Left forelimb (tissue), 1 donor: ENCODE measurements at places on chromosomes 7 and 10.

DNA sequence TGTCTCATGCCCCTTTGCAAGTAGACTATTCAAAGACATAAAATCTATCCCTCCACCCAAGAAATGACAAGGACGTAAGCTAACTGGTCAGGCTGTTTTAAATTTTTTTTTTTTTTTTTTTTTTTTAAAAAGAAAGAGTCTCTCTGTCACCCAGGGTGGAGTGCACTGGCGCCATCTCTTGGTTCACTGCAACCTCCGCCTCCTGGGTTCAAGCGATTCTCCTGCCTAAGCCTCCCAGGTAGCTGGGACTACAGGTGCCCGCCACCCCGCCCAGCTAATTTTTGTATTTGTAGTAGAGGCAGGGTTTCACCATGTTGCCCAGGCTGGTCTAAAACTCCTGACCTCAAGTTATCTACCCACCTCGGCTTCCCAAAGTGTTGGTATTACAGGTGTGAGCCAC, 11.2 kb downstream of the TRA2A start:
- DNase-seq, result no peak

DNA sequence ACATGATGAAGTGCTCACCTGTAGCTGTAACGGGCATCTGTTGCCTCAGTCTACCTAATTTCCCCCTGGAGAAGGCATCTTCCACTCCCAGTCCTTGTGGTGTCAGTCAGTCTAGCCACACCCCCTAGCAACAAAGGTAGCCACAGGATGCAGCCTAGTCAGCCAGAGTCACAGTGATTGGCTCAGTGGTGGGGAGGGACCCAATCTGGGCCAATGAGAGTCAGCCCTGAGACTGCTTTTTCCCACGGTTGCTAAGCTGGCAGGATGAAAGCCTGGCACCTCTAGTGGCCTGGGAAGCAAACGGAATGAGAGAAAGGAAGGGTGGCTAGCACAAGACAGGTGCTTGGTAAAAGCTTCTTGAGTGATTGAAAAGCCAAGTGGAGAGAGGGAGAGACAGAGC, 118.6 kb downstream of the SH3PXD2A start:
- no peak for DNase-seq

DNA sequence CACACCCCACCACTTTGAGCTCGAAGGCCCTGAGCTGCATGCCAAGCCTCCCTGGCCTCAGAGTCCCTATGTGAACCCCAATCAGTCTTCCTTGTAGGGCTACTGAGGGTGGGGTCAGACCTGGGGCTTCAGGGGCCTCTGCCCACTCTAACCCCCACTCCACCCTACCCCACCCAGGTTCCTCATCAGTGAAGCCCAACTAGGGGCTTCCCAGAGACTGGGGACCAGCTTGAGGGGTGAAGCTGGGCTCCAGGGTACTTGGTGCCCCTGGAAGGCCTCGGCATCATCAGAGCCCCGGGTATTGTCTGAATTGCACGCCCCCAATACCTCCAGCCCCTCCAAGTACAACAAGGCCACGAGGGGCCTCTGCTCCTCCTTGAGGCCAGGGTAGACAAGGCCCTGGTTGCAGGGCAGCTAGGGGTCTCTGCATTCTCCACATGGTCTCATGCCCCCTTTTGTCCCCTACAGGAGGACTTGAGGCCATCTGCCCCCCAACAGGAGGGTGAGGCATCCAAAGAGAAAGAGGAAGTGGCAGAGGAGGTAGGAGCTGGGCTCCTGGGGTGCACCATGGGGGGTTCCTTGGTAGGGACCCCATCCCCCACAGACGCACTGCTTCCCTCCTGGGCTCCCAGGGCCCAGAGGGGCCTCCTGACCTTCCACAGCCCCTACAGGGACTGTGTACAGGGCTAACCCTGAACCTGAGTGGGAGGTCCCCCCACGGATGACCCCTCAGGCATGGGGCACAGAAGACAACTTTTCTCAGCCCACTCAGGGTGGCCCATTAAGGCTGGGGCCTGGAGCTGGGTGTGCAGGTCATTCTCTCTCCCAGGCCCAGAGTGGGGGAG, 4.0 kb downstream of the SNCG start:
- DNase-seq, result peak; percentile 41

GRCh38 chr7:50595491-50596102, 30.4 kb upstream of the DDC start:
- no peak for DNase-seq

DNA sequence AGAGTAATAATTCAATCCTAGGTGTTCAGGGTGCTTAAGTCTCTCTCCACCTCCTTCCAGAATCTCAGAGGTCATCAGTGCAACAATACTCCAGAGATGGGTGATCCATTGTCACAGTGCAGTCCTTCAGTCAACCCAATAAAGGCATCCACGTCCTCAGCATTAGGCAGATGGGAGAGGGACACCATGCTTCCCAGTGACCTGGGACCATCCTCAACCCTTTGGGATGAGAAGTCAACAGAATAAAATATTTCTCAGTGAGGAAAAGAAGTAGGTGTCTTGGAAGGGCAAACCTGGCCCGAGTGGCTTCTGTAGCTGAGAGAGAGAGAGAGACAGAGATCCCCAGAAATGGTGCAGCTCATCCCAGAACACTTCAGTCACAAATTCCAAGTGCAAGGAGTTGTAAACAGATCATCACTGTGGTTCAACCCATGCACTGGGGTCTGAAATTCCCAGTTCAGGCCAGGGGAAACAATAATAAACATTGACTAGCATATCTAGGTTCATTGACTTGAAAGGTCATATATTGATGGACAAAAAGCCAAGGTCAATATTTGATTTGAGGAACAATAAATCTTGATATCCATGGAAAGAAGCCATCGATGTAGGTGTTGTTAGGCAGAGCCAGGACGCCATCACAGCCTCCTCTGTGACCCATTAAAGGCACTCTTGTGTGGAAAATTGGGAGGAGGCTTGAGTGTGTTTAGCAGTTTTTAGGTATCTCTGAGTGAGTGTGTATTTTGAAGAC, 256.0 kb upstream of the ZMIZ1 start:
- DNase-seq, result no peak

- DNase-seq, result peak; percentile 87
Observed at GRCh38 chr7:107579885-107580715, at the start of gene BCAP29. Gene BCAP29 (plus strand): TSS chr7:107580246. CDS start chr7:107580773, 527 bp downstream.

- DNase-seq, result no peak
Observed at GRCh38 chr7:107048783-107049418, 4.4 kb downstream of the PRKAR2B start.

GRCh38 chr7:25758559-25758958, 393.4 kb upstream of the NFE2L3 start:
- DNase-seq, result no peak

- DNase-seq, result no peak
Observed at GRCh38 chr7:31059551-31059950, 7.4 kb downstream of the ADCYAP1R1 start.

DNA sequence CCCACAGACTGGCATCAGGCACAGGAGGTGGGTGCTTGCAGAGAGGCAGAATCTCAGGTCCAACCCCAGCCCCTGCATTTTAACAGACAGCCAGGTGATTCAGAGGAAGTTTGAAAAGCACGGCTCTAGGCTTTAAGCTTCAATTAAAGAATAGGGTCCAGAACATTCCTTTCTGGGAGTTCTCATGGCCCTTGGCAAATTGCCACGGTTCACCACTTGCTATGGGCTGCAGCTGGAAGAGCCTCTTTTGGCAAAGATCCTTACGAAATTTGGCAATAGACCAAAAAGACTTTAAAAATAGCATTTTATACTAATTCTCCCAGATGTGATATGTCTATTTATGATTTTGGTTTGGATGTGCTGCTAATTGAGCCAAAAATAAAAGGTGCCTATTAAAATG, 148.1 kb downstream of the ITGA8 start:
- DNase-seq, result no peak

DNA sequence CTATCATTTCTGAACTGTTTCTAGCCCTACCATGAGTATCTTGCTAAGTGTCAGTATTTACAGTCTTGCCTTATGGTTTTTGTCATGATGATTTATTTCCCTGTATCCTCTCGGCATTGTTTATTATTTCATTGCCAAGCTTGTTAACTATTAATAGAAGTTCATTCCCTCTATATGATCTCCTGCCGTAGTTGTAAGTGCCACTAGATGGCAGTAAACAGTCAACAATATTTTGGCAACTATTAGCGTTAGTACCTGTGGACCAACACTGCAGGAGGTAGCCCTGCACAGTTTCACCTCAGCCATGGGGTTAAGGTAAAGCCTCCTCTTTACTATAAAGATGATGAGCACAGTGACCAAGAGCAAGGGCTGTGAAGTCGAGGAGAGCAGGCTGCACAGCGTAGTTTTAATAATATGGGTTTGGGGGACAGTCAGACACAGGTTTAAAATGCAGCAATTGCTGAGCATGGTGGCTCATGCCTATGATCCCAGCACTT, 26.1 kb upstream of the CCNJ start:
- no peak for DNase-seq

DNA sequence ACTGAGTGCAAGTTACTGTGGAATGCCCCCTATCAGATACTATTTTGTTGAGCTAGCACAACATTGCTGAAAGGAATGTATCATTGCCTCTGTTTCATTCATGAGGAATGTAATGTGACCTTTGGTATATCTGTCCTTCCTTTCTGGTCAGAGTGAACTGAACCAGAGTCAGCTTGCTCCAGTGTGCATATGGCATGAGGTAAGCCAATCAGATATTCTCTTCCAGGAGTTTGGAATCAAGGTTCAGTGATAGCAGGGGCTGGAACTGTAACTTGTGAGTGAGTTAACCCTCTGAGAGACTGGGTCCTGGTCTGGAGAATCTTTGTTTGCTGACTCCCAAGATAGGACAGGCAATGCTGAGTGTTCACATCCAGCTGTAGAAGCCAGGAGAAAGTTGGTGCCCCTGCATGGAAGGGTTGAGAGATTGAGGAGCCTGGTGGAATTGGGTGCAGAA, 45.3 kb upstream of the OSBPL3 start:
- no peak for DNase-seq

DNA sequence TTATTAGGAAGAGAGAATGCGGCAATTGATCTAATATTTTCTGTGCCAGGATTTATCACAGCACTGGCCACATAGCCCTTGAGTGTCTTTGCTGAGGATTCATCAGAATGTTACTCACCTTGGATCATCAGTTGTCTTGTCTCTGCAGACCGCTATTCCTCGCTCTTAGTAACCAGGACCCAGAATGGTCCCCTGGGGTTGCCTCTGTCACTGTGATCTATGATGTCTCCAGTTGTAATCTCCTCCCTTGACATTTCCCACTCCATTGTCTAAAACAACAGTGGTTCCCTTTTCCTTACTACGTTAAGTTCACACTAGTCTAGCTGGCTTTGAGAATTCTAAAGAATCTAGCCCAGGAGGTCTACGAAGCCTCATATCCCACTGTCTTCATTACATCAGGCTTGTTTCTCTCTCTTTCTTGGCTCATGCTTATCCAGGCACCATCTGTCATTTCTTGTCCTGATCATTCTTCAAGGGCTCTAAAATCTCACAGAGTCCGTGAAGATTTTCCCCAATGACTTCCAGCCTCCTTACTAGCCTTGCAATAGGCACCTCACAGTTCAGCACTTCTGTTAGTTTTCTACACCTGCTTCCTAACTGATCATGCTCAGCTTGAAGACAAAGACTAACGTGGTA, 125.8 kb downstream of the CUBN start:
- DNase-seq, result no peak

- DNase-seq, result no peak
Observed at GRCh38 chr10:5731559-5731958, 46.9 kb downstream of the TASOR2 start.

DNA sequence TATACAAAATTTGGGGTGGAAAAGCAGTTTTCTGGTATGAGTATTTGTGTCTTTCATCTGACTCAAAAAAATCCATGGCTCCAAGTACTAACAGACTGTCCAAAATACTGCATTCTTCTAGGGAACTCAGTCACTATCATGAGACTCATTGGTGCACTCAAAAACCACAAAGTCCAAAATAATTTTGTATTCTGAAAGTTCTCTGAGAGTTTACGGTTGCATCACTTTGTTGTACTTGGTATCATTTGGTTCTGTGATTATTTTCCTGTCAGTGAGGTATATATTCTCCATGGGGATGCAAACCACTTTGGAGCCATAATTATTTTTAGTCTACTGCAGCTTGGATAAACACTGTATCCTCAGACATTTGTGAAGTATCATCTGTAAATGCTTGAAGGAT, 28.0 kb upstream of the CABCOCO1 start:
- DNase-seq, result no peak

- DNase-seq, result no peak
Observed at GRCh38 chr7:125559921-125560320, 630.3 kb upstream of the POT1 start.

DNA sequence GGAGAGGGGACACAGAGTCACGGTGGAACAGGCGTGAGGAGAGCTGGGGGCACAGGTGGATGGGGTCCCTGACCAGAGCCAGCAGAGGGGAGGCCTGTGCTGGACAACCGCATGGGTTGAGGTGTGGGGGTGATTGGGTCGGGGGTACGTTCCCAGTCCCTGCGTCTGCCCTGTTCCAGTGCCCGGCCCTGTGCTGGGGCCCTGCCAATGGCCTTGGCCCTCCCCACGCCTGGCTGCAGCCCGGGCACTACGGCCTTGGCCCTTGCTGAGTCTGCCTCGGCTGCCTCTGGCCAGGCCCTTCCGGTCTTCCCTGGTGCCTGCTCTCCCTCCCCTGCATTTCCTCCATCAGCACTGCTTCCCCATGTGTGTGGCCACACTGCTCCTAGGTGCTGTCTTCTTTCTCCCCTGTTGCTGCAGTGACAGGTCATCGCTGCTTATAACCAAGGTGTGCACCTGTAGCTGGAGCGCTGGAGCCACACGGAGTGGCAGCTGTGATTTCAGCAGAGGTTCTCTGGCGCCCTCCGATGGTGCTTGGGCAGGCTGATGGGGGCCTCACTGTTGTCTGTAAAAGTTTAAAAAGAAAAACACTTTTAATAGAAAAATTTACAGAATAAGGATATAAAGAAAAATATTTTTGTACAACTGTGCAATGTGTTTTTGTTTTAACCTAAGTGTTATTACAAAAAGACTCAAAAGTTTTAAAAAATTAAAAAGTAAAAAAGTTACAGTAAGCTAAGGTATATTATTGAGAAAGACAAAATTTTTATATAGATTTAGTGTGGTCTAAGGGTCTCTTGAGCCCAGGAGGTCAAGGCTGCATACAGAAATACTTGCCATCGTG, 45.2 kb upstream of the BHLHA15 start:
- DNase-seq, result no peak

GRCh38 chr7:127189074-127189473, 63.7 kb downstream of the GRM8 start:
- DNase-seq, result no peak

GRCh38 chr10:123614888-123615287, 51.3 kb upstream of the GPR26 start:
- peak; percentile 80 for DNase-seq

- no peak for DNase-seq
Observed at GRCh38 chr10:31090894-31091607, 59.4 kb upstream of the ZNF438 start.

GRCh38 chr7:95425694-95426093, 9.1 kb downstream of the PON2 start:
- DNase-seq, result no peak
